Stimulated activated CD8-positive, alpha-beta memory T cell treated with anti-CD3 and anti-CD28 coated beads, Interleukin-12 subunit alpha, Interleukin-12 subunit beta, amount 100 ng/mL, for 1 hour (primary cell): ENCODE measurements at places on chromosomes 4 and X.

- DNase-seq, result no peak
Measured at GRCh38 chrX:121581885-121582284, 534.5 kb downstream of the GLUD2 start.

GRCh38 chr4:81804849-81805248 lies 333.1 kb upstream of the RASGEF1B start:
- no peak for DNase-seq

- DNase-seq, result no peak
Measured at GRCh38 chrX:40506201-40506985, 74.4 kb upstream of the ATP6AP2 start.

GRCh38 chr4:158811216-158811540 lies 42.4 kb downstream of the FNIP2 start:
- no peak for DNase-seq

GRCh38 chrX:150680974-150681373 lies 12.2 kb upstream of the MTMR1 start:
- DNase-seq, result no peak

- DNase-seq, result no peak
Measured at GRCh38 chr4:113823291-113823659, 61.7 kb upstream of the CAMK2D start.

DNA sequence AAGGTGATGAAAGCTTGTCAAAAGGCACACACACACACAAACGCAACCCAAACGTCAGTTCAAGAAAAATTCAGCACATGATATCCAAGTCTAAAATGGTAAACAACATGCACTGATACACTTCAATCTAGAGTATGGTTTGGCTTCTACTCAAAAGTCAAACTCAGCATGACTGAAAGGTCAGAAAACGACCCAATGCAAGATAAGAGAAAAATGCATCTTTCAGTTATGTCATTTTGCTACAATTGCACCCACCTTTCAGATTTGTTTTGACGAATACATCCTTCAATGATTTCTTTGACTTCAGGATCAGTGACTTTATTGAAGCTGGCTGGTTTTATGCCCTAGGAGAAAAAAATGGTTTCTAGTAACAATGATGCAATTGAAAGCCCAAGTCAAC lies 56.3 kb downstream of the WNK3 start:
- DNase-seq, result no peak

DNA sequence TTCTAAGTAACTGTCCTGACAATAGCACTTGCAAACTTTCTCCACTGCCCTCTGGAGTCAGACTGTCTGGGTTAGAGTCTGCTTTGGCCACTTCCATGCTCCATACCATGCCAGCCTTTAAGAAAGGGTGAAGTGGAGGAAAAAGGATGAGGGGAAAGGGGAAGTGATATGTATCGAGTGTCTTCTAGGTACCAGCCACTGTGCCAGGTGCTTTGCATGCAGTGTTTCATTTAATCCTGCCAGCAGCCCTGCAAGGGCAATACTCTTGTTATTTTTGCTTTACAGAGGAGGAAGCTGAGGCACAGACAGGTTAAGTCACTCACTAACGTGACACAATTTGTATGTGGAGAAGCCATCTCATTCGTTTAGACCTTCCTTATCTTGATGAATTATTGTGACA lies 55.6 kb downstream of the RTL9 start:
- DNase-seq, result no peak

- no peak for DNase-seq
Measured at GRCh38 chrX:154093965-154094364, 3.6 kb downstream of the MECP2 start.

DNA sequence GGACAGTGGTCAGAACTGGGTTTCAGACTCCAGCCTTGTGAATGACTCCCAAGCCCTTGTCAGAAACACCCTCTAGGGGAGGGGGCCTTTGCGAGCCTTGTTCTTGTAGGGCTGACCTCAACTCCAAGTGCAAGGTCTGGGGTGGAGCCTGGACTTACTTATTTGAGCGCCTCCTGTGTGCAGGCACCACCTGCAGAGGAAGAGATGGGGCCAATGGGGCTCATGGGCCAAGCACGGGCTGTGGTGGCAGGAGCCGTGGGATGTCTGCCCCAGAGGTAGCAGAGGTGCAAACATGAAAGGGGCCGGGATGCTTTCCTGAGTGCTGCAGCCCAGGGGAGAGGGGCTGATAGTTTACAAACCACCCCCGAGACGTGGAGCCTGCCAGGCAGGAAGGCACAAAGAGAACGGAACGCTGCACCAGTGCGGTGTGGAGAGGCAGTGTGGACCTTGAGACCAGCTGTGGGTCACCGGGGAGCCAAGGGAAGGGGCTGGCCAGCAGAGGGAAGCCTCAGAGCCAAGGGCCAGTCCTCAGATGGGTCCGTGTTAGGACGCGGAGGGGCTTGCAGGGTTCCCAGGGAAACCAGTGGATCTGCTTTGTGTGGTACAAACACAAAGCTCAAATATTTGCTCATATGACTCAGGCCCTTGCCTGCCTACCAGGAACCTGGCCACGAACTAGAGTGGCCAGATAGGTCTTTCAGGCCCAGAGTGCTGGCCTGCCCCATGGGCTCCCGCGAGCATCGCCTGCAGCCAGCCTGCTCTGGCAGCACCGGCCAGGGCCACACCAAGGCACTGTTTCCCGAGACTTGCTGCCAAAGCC lies 8.7 kb upstream of the TADA2B start:
- DNase-seq, result no peak

GRCh38 chr4:110854021-110854678 lies 231.3 kb upstream of the PITX2 start:
- no peak for DNase-seq

- DNase-seq, result no peak
Measured at GRCh38 chr4:157918036-157918832, 254.6 kb downstream of the GASK1B start.

DNA sequence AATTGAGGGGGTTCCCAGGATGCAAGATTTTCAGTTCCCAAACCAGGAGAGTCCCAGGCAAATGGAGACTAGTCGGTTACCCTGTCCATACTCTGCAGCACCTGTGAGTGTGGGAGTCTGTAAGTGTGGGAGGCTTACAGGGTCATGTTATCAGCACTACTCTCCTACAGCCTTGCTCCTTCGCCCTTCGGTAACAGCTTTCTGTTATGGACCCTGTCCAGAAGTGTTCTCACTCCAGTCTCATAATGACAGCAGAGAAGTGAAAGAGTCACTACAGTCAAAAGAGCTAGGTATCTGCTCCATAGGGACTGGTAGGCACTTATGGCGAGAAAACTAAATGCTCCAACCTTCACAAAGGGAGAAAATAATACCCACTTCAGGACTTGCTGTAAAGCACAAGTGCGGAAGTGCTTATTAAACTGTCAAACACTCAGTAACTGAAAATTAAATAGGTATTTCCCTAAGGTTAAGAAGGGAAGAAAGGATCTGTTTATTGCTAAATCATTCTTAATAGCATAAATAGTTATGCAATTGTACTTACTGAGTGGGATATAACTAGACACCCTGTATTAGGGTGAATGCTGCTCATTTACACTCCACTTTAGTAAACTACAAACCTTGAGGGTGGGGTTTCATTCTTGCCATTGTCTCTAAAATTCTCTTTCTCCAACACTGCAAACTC lies 2.7 kb upstream of the ADH7 start:
- DNase-seq, result no peak

GRCh38 chr4:116913451-116913850 lies 171.9 kb downstream of the TRAM1L1 start:
- DNase-seq, result no peak

DNA sequence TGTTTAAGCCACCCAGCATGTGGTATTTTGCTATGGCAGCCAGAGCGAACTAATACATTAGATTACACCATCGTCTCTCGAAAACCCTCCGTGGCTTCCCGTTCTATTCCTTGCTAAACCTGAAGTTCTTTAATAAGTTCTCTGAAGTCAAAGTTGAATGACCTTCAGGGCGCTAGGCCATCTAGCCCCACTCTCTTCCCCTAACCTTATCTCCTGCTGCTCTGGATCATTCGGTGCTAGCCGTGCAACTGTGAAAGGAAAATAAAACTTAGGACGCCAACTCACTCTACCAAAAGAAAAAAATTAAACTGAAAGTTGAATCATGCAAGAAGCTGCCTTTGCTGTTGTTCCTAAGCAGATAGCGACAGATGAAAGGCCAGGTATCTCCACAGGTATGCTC lies 40.0 kb downstream of the CHRNA9 start:
- no peak for DNase-seq

DNA sequence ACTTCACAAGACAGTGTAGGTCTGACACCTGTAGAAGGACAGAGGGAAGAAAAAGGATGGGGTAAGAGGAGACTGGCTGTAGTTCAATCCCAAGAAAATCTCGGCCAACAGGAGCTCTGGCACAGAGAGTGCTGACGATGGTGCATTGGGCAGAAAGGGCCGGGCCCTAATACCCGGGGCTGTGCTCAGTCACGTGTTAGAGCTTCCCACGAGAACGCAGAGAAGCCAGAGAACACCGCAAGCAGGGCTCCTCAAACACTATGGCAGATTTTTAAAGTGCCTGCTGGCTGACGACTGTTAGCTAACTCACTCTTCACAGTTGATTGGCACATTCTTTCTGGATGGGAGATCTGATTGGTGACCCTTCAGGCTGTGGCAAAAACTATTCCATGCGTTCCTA lies 35.5 kb downstream of the EREG start:
- DNase-seq, result no peak

DNA sequence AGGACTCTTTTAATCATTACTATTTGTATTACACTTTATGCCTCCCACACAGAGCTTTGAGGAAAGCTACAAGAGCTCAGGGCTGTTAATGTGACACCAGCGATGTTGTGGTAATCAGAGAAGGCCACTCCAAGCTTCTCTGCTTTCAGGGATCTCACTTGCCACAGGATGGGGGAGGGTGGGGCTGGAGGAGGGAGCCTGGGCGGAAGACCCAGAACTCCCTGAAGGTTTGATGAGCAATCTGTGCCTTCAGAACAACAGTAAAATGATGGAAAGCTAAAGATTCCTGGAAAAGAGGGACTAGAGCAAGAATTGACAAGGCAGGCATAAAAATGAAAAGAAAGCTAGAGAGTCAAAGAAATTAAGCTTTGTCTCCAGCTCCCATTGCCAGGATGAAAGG lies 75.6 kb downstream of the MAML3 start:
- no peak for DNase-seq

GRCh38 chr4:55122235-55122634 lies 3.2 kb downstream of the KDR start:
- no peak for DNase-seq

- no peak for DNase-seq
Measured at GRCh38 chr4:81905971-81906370, 434.3 kb upstream of the RASGEF1B start.

DNA sequence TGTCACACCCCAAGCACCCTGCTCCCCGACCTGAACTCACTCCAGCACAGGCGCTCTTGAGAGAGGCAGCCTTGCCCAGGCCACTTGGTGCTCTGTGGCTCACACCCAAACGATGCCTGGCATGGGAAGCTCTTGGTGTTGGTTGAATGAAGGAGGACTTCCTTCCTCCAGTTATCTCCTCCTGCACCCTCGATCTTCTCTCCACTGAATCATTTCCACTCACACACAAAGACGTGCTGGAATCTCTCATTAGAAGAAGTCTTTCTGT lies 90.5 kb upstream of the TRIM2 start:
- no peak for DNase-seq

DNA sequence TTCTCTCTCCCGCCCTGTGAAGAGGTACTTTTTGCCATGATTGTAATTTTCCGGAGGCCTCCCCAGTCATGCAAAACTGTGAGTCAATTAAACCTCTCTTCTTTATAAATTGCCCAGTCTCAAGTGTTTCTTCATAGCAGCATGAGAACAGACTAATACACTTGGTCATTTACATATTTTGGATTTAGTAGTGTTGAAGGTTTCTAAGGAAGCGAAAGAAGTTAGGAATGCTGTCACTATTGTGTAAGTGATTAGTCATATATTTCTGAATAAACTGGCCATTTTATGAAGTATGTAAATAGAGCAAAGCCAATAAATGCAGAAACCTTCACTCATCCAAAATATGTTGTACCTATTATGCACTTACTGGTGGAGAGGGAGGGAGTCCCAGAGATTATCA lies 34.4 kb upstream of the GK2 start:
- no peak for DNase-seq

DNA sequence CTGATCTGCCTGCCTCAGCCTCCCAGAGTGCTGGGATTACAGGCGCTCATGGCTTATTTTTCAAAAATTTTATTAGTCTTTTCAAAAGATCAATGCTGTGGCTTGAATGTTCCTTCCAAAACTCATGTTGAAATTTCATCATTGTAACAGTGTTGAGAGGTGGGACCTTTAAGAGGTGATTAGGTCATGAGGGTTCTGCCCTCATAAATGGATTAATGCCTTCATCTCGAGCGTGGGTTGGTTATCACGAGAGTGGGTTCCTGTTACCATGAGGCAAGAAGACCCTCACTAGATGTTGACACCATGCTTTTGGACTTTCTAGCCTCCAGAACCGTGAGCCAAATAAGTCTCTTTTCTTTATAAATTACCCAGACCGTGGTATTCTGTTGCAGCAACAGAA lies 30.3 kb downstream of the EIF2S3 start:
- no peak for DNase-seq

- DNase-seq, result peak; percentile 4
Measured at GRCh38 chr4:122152711-122153226, 638 bp downstream of the BLTP1 start.

GRCh38 chr4:68062501-68062900 lies 67.2 kb downstream of the TMPRSS11F start:
- DNase-seq, result no peak

GRCh38 chrX:149493567-149494562 lies 11.2 kb downstream of the IDS start:
- DNase-seq, result no peak

DNA sequence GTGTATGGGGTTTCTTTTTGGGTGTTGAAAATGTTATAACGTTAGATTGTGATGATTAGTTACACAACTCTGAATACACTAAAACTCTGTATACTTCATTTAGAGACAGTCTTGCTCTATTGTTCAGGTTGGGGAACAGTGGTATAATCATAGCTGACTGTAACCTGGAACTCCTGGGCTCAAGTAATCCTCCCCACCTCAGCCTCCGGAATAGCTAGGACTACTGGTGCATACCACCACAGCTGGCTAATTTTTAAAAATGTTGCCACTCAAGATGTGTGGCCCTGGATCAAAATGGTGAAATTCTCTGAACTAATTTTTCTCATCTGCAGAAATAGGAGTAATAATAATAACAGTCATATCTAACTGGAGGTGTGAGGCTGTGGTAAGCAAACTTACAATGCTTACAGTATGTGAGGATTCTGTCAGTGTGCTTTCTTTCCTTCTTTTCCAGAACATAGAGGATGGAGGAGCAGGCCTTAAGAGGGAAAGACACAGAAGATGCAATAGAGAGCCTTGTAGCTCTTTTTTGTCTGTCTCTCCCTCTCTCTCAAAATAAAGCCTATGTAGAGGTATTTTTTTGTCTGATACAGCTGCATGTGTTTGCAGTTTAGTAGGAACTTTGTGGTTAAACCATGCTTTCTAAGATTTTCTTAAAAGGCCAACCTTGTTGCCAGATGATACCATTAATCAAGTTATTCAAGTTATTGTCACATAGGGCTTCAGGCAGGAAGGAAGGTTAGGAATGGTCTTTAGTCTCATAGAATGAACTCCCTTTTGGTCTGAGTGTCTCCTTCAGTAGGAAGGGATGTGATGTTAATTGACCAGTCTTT lies 7.5 kb downstream of the ADD1 start:
- no peak for DNase-seq
